ENCODE measurements at places on chromosomes 6 and 20. TPM values are rescaled to one million over a fixed set of nuclear protein-coding genes. Genes with fewer than 3 reads are reported as not detected.

DNA sequence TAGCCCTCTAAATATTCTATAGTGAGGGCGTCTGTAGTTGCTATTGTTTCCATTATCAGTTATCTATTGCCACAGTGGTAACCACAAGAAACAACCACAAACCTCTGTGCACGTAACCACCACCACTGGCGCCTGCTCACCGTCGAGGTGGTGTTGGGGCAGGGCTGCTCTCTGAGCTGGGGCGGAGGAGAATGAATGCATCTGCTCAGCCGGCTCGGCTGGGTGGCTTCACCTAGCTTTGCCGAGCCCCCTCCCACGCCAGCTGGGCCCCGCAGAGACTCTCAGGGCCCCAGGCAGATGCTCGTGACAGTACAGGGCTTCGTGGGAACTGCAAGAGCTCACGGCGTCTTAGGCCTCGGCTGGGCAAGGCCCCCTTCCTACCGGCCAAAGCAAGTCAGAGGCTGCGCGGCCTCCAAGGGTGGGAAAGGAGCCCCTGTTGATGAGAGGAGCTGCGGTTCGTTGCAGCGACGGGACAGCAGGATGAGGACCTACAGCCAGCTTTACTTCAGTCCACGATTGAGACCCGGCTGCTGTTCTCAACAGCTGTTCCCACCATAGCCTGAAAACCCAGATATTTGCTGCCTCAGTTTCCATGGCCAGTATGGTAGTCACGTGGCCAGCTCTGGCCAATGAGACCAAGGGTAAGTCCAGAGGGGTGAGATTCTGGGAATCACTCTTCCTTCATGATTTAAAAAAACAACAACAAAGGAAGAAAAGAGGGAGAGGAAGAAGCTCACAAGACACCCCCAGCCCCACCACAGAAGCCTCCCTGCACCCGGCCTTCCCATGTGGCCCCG lies 120.2 kb upstream of the AFDN start:
- DNase-seq: peak; percentile 72
- peaks cover 14% of the 10 kb centered on the region for H3K27me3 ChIP-seq
- no peak overlapping the region for H3K27ac ChIP-seq
- peaks cover 9% of the 10 kb centered on the region for H3K4me1 ChIP-seq
- H3K4me3 ChIP-seq: no peak overlapping the region
- H3K36me3 ChIP-seq: no peaks in the 10 kb centered on the region

Gene TRIM31
- not detected for total RNA-seq

Gene FRK
- 0.05 TPM for total RNA-seq

Gene WFDC12
- total RNA-seq: not detected

- DNase-seq: no peak
- peaks cover 11% of the 10 kb centered on the region for H3K4me1 ChIP-seq
- no peak overlapping the region for H3K27ac ChIP-seq
- H3K27me3 ChIP-seq: peaks cover 14% of the 10 kb centered on the region
These were observed 3.3 kb upstream of the ZNF337 start for GRCh38 chr20:25699914-25700313.

GRCh38 chr6:35295036-35295435 lies 2.6 kb upstream of the DEF6 start:
- no peaks in the 10 kb centered on the region for H3K27me3 ChIP-seq
- H3K36me3 ChIP-seq: peaks cover 23% of the 10 kb centered on the region
- H3K4me3 ChIP-seq: no peak overlapping the region
- DNase-seq: no peak

Gene FHL5
- total RNA-seq: not detected

- peaks cover 16% of the 10 kb centered on the region for H3K36me3 ChIP-seq
- no peaks in the 10 kb centered on the region for H3K27me3 ChIP-seq
- no peak overlapping the region for H3K27ac ChIP-seq
- peaks cover 18% of the 10 kb centered on the region for H3K4me1 ChIP-seq
- no peak overlapping the region for H3K4me3 ChIP-seq
- DNase-seq: no peak
These were observed 59.0 kb downstream of the COL21A1 start for GRCh38 chr6:56188429-56188828.

GRCh38 chr6:37127961-37128862 lies 41.7 kb upstream of the PIM1 start:
- H3K27ac ChIP-seq: peak overlapping the region; percentile 64
- peaks cover 37% of the 10 kb centered on the region for H3K4me1 ChIP-seq
- no peaks in the 10 kb centered on the region for H3K36me3 ChIP-seq
- no peak overlapping the region for H3K4me3 ChIP-seq
- DNase-seq: no peak

DNA sequence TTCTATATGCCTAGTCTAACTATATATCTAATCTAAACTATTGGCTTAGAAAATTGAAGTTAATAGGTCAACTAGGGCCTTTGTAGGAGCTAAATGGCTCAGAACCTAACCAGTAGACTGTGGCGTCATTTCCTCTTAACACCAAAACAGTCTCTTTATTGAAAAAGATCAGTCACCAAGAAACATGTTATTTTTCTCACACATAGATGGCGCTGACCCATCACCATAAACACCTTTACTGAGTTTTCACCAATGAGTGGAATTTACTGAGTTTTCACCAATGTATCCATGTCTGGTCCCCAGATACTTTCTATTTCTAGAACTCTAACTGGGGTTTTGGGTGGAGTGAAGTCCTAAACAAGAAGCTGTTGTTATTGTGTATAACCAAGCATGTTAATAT lies 636.0 kb downstream of the BCKDHB start:
- H3K4me1 ChIP-seq: no peaks in the 10 kb centered on the region
- H3K27me3 ChIP-seq: peaks cover 8% of the 10 kb centered on the region
- no peak for DNase-seq
- H3K4me3 ChIP-seq: no peak overlapping the region

Gene TMEM244
- total RNA-seq: not detected

DNA sequence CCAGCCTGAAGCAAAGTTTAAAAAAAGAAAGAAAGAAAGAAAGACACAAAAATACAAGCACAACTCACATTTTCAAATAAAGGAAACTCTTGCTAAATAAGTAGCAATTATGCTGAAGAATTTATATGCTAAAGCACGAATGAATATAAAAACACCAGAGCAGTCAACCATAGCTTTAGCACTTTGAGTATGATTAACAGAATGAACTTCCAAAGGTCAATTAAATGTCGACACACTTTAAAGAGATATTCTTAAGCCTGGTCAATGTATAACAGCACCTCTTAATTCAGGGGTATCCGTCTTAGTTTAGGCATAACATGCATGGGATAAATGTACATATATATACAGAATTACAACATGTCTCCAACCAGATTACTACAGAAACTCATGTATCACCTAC lies 125.9 kb downstream of the OGFRL1 start:
- H3K27ac ChIP-seq: peak overlapping the region; percentile 47
- H3K27me3 ChIP-seq: no peaks in the 10 kb centered on the region
- H3K4me3 ChIP-seq: no peak overlapping the region
- H3K36me3 ChIP-seq: peaks cover 35% of the 10 kb centered on the region

DNA sequence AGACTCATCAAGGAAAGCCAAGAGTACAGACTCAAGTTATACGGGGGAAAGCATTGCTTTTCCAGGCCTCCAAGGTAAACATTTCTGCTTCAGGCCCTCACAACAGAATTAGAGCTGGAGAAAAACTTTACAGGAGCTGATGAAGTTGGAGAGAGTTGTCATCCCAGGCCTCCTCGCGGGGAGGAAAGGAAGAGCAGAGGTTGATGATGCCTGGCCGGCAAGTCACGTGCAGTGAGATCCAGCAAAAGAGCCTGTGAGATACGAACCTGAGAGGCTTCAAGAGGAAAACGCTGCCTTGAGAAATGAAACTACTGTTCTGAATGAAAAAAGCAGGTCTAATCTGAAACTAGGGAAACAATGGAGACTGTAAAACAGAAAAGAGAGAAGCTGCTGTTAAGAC lies 122.9 kb downstream of the FAM120B start:
- no peak overlapping the region for H3K4me3 ChIP-seq
- no peaks in the 10 kb centered on the region for H3K36me3 ChIP-seq
- H3K27ac ChIP-seq: no peak overlapping the region
- H3K4me1 ChIP-seq: no peaks in the 10 kb centered on the region
- peak; percentile 32 for DNase-seq

GRCh38 chr6:127952176-127952575 lies 51.3 kb upstream of the THEMIS start:
- no peak overlapping the region for H3K4me3 ChIP-seq
- no peaks in the 10 kb centered on the region for H3K4me1 ChIP-seq
- H3K27ac ChIP-seq: no peak overlapping the region
- H3K27me3 ChIP-seq: no peaks in the 10 kb centered on the region
- DNase-seq: no peak

DNA sequence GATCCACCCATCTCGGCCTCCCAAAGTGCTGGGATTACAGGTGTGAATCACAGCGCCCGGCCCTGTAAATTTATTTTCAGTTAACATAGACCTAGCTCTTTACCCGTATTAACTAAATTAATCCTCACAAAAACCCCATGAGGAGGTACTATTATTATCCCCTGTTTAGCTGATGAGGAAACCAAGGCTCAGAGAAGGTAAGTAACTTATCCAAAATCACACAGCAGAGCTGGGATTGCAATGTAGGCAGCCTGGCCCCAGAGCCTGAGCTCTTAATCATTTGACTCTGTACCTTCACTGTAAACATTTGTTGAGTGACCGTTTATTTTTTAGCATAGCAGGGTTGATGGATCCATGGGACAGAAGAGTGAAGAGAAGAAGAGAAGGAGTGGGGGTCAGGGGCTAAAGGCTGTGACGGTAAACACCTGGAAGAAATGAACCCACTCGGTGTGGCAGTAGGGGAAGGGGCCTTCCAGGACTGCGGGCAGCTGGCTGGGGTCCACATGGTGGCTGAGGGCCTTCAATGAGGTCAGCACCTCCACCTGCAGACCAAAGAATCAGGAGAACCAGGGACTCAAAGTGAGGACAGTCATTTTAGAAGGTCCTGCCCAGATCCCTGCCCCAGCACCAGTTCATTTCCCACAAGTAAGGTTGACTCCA lies 35.2 kb downstream of the KIAA1755 start:
- no peak overlapping the region for H3K27ac ChIP-seq
- H3K4me3 ChIP-seq: no peak overlapping the region
- DNase-seq: no peak
- H3K4me1 ChIP-seq: peaks cover 10% of the 10 kb centered on the region
- peaks cover 8% of the 10 kb centered on the region for H3K36me3 ChIP-seq

GRCh38 chr6:94548201-94548600 lies 1029.1 kb upstream of the MANEA start:
- no peak overlapping the region for H3K4me3 ChIP-seq
- H3K27me3 ChIP-seq: peaks cover 3% of the 10 kb centered on the region
- no peaks in the 10 kb centered on the region for H3K4me1 ChIP-seq
- no peak overlapping the region for H3K27ac ChIP-seq

DNA sequence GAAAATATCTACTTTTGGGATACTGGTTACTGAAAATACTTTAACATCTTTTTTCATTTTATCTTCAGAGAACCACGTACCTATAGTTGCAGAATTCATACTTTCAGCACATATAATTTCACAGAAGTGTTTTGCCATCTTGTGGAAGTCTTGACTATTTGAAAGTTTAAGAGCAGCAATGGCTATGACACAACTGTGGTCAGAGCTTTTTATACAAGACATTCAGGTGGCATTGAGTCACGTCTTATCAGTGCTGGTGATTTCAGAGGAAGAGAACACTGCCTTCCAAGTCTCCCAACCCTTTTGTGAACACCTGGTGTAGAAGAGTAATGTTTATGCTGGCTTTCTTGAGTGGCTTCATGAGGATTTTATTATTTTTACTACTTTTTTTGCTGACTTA lies 171.6 kb downstream of the ARID1B start:
- H3K4me1 ChIP-seq: peaks cover 56% of the 10 kb centered on the region
- no peaks in the 10 kb centered on the region for H3K36me3 ChIP-seq
- peak overlapping the region; percentile 2 for H3K27ac ChIP-seq
- H3K4me3 ChIP-seq: no peak overlapping the region
- no peaks in the 10 kb centered on the region for H3K27me3 ChIP-seq

GRCh38 chr6:150026976-150027805 lies 1.9 kb upstream of the RAET1L start:
- H3K27ac ChIP-seq: no peak overlapping the region
- H3K4me3 ChIP-seq: no peak overlapping the region
- no peaks in the 10 kb centered on the region for H3K4me1 ChIP-seq

Gene PARD6B
- total RNA-seq: 1.1 TPM

DNA sequence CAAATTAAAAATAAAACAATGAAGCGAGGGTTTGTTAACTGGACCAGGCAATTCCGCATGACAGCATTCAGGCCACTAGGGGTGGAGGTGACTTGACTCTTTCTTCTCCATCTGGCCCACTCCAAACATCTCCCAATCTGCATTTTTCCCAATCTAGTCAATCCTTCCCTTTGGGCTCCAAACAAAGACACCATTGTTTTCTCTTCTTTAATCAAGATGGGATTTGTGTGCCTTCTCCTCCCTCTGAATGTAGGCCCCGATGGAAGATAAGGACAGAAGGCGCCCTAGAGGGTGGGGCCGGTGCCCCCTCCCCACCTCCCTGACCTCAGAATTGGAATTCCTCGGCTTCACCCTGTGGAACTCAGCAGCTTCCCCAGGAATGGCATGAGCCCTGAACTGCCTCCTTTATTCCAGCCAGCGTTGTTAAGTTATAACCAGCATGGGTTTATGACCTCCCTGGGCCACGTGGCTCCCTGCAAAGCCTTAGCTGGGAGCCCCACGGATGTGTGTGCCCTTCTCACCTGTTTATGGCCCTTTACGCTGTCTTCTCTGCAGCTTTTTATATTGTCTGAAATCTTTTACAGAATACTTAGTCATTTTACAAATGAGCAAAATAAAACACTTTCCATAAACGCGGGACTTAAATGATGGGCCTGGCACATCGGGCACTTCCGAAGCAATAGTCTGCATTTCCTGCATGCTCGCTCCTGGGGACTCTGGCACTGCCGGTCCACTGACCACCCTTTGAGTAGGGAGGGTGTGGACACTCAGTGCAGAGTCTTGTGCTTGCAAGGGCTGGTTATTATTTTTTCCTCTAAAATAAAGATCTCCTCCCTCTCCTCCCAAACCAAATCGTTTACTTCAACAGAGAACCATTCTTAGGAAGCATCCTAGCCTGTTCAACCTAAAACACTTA lies 24.5 kb downstream of the OVOL2 start:
- peaks cover 31% of the 10 kb centered on the region for H3K27me3 ChIP-seq
- H3K4me3 ChIP-seq: no peak overlapping the region
- no peaks in the 10 kb centered on the region for H3K36me3 ChIP-seq

DNA sequence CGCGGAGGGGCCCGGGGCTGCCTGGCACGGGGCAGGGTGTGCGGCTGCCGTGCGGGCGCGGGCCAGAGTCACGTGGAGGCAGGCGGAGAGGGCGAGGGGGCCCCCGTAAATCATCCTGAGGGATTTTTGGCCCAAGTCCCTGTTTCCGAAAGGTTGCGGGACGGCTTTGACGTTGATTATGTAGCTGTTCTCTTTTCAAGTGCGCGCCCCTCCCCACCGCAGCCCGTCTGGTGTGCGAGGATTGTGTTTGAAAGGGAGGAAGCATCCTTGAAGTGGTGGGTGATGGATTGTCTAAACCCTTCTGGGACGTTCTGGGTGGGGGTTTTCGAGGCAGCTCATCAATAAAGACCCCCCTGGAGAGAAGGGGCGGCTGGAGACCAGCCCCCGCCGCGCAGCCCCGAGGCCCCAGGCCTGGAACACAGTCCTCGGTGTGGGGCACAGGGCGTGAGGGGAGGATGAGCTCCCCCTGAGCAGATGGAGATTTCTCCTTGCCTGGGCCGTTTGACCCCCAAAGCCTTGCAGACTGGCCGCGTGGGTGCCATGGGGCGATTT lies 7.0 kb upstream of the FOXF2 start:
- H3K36me3 ChIP-seq: peaks cover 4% of the 10 kb centered on the region
- peaks cover 79% of the 10 kb centered on the region for H3K27me3 ChIP-seq
- no peak overlapping the region for H3K4me3 ChIP-seq
- H3K27ac ChIP-seq: no peak overlapping the region
- DNase-seq: peak; percentile 76
- H3K4me1 ChIP-seq: peaks cover 24% of the 10 kb centered on the region

- peaks cover 6% of the 10 kb centered on the region for H3K4me1 ChIP-seq
- H3K27ac ChIP-seq: no peak overlapping the region
- H3K27me3 ChIP-seq: peaks cover 3% of the 10 kb centered on the region
- peak overlapping the region; percentile 51 for H3K4me3 ChIP-seq
- no peaks in the 10 kb centered on the region for H3K36me3 ChIP-seq
These were observed 29.7 kb downstream of the SPDEF start for GRCh38 chr6:34526241-34526972.
